ENCODE measurements at places on chromosomes 12 and 14.

DNA sequence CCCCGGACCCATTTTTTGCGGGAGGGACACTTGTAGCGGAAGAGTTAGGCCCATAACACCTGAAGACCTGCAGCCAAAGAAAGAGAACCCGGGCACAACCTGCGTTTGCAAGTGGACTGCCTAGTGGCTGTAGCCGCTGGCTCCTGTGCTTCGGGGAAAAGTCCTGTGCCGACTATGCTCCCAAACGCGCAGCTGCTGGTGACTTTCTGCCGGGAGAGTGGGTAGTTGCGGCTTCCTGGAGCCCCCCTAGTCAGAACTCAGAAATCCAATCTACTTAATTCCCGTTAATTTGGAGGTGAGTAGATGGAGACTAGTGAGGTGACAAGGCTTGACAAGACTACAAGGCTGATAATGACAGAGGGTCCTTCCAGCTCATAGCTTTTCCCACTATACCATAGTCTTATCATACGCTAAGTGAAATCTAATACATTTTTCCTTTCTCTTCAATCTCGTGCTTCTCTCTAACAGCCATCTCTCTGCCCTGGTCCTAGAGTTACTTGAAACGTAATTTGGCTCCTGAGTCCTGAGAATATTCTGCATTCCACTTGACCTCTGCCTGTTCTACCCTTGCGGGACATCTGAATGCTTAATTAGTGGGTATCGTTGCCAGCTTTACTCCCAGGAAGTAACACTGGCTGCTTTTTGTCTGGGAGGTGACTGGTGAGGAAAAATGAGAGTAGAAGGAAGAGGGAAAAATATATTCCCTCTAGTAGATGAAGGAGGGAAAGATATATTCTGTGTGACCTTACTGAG lies 556 bp downstream of the MTHFD1 start:
- peak; percentile 10 for DNase-seq

DNA sequence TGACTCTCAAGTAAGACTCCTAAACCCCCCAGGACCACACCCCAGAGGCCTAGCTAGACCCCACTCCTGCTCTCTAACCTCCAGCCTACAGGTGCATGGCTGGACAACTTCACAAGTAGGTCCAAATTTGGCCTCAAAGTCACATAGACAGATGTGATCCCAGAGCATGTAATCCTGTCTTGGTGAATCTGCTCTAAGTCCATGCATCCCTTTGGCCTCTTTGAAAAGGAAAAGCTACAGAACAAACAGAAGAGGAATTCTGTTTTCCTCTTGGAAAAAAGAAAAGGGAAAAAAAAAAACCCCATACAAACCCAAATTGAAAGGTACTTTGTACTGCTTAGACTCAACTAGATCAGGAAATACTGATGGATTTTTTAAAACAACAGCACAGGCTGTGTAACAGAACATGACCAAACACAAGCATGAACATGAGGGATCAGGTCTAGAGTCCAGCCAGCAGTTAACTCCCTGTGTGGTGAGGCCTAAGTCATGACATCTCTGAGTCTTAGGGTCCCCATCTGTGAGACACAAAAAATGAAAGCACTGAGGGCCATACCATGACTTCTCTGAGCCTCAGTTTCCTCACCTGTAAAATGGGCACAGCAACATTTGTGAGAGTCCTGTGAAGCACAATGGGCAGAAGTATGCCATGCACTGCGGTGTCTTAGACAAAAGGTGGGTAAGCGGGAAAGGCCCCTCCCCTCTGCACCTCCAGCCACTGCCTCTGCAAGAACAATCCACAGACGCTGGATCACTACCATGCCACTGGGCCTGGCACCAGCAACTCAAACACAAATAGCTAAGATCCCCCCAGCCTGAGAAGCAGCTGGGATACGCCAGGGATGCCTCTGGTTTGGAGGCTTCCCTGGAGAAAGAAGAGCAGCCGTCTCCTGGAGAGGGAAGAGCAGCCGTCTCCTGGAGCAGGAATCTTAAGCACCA lies 9.9 kb downstream of the PITPNM2 start:
- no peak for DNase-seq

GRCh38 chr12:45377815-45378214 lies 161.9 kb downstream of the ANO6 start:
- no peak for DNase-seq

DNA sequence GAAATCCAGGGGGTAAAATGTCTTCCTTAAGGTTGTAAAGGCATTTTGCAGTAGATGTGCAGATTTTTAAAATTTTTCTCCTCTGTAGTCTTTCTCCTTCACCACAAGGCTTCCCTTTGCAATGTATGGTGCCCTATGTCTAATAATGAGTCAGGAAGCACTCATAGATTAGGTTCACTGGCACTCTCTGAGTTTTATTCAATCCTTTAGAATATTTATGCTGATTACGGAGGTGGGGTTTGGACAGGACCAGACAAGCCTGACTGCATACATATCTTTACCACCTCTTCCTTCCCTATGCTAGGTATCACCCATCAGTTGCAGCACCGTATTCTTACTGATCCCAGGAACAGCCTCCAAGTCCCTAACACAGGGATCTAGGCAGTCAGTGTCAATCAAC lies 99.5 kb downstream of the NEDD1 start:
- DNase-seq, result no peak

GRCh38 chr12:107530701-107531100 lies 154.9 kb upstream of the PWP1 start:
- no peak for DNase-seq

- DNase-seq, result no peak
Measured at GRCh38 chr14:53742233-53742620, 214.4 kb downstream of the BMP4 start.

- DNase-seq, result no peak
Measured at GRCh38 chr12:70091021-70091521, 152.2 kb upstream of the CNOT2 start.

GRCh38 chr14:50000380-50001150 lies 107.7 kb downstream of the ARF6 start:
- DNase-seq, result peak; percentile 54
